ENCODE measurements at places on chromosomes 11 and 22. TPM values are rescaled to one million over a fixed set of nuclear protein-coding genes. Genes with fewer than 3 reads are reported as not detected.

Gene TRAPPC4
- total RNA-seq: 115 TPM

Gene OR2AG2
- total RNA-seq: 0.28 TPM

Gene RAB3IL1
- 2.1 TPM for total RNA-seq

Gene CFAP300
- 5.3 TPM for total RNA-seq

Gene CCDC86
- total RNA-seq: 19.4 TPM

Gene RHOD
- 10.1 TPM for total RNA-seq

Gene CRELD2
- 159 TPM for total RNA-seq

Gene GLYAT
- not detected for total RNA-seq

Gene DRICH1
- total RNA-seq: not detected

Gene GAL
- 0.59 TPM for total RNA-seq

Gene MPZL3
- 0.89 TPM for total RNA-seq

Gene MS4A6A
- total RNA-seq: not detected

Gene VPREB1
- not detected for total RNA-seq

Gene BUD13
- 9.5 TPM for total RNA-seq

Gene KCNQ1OT1
- 5.0 TPM for total RNA-seq

Gene RAG1
- 0.74 TPM for total RNA-seq

Gene MFNG
- 0.28 TPM for total RNA-seq

Gene PKDREJ
- total RNA-seq: not detected

Gene ZNF280B
- total RNA-seq: 2.2 TPM

Gene DUSP8
- 0.59 TPM for total RNA-seq

Gene LRRC74B
- total RNA-seq: under 0.01 TPM

Gene PHLDB1
- total RNA-seq: 140 TPM

Data from smooth muscle cell of the umbilical artery (primary cell).